ENCODE measurements at places on chromosomes 2 and 18. TPM values are rescaled to one million over a fixed set of nuclear protein-coding genes. Genes with fewer than 3 reads are reported as not detected.

Gene MOGAT1
- total RNA-seq: not detected

Gene NYAP2
- total RNA-seq: not detected

Gene TCF4
- 1.7 TPM for total RNA-seq

Gene RNF152
- total RNA-seq: 0.50 TPM

Gene TWIST2
- not detected for total RNA-seq

DNA sequence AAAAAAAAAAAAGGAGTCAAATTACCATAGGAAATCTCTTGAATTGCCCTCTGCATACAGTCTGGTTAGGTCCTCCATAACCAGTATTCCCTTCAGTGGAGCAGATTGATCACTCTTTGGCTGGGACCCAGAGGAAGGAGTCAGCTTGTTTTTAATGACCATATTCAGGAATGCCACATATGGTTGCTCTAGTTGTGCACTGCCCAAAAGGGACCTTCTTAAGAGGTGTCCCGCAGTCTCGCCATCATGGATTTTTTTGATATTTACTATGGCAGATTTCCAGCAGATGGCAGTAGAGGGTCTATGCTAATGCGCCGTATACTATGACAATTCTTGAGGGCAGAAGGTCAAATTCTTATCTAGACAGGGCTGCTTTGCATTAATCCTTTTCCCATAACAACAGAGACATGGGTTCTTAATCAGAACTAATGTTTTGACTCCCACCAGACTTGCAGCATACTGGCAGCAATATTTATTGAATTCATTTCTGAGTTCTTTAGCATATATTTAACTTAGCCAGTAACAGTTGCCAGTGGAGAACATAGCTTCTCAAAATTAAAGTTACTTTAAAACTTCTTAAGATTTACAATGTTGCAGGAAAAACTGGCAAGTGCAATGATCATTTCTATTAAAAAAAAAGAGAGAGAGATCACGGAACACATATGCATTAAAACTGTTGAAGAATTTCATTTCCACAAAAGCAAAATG, 31.8 kb upstream of the INPP4A start:
- DNase-seq: peak; percentile 79

GRCh38 chr2:41579806-41580205, 468.0 kb upstream of the PKDCC start:
- DNase-seq: no peak

GRCh38 chr2:201465524-201465971, 14.0 kb downstream of the STRADB start:
- no peak for DNase-seq

DNA sequence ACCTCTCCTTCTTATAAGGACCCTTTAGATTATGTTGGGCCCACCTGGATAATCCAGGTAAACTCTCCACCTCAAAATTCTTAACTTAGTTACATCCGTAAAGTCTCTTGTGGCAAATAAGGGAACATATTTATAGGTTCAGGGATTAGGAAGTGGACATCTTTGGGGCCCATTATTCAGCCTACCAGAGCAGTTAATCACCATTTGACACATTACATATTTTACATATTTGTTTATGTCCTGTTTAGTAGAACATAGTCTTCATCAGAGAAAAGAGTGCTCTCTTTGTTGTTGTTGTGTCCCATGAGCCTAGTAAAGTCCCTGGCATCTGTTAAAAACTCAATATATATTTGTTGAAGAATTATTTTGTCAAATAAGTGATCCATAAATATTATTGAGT, 134.0 kb upstream of the SPATS2L start:
- DNase-seq: no peak

- no peak for DNase-seq
These were observed 92.5 kb downstream of the EPB41L5 start for GRCh38 chr2:120105360-120105759.

- DNase-seq: no peak
These were observed 32.6 kb upstream of the PPP3R1 start for GRCh38 chr2:68284896-68285295.

Data from activated CD4-positive, alpha-beta T cell treated with anti-CD3 and anti-CD28 coated beads, Interleukin-2, amount 10 ng/mL, durations not matched to agents 7 days and 5 days (primary cell).